Dorsolateral prefrontal cortex (tissue), 122 donors: ENCODE measurements at places on chromosomes 7 and 10.
A peak's percentile ranks its signal among the peaks of the same experiment; 100 is the strongest.

- no peak for DNase-seq
Observed at GRCh38 chr10:119826771-119827170, 45.9 kb downstream of the MCMBP start.

DNA sequence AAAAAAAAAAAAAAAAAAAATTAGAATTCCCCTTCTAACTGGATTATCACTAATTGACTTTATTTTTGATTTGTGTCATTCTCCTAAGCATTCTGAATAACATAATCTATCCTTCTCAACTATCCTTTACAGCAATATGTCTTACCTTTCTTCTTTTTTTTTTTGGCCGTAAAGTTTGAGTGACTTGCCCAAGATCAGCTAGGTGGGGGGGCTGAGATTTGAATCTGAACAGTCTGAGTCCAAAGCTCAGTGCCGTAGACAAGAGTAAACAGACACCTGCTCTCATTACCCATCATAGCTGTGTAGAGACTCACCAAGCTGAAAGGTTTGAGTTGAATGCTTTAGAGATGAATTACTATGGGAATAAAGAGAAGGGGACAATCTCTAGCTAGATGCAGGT is 192.1 kb downstream of the SORCS1 start:
- DNase-seq, result no peak

- DNase-seq, result no peak
Observed at GRCh38 chr7:129862682-129863081, 90.1 kb downstream of the UBE2H start.

- no peak for DNase-seq
Observed at GRCh38 chr10:80462299-80462980, 8.3 kb downstream of the TSPAN14 start.

- DNase-seq, result no peak
Observed at GRCh38 chr10:98790817-98791216, 344.1 kb upstream of the HPS1 start.

DNA sequence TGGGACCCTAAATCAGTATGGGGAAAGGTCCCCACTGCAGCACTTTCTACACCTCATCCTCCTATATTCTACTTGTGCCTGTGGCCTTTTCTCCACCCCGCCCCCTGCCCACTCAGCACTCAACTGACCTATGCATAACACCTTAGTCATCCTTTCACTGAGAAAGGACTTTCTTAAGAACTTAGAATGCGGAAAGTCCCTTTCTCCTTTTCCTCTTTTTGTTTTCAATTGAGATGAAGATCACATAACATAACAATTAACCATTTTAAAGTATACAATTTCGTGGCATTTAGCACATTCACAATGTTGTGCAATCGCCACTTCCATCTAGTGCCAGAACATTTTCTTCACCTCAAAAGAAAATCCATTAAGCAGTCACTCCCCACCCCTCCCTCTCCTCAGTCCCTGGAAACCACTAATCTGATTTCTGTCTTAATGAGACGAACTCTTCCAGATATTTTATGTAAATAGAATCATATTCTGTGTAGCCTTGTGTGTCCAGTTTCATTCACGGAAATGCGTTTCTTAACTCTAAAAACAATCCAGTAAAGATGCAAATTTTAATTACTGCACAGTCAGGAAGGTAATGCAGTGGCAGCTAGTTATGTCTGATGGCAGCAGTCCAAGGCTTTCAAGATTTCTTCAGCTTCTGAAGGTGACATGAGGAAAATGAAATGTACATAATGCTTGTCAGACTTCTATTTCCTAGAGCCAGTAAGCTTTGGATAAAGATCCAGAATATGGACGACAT is 41.7 kb downstream of the FAS start:
- DNase-seq, result no peak

GRCh38 chr7:73992101-73992562 is 35.8 kb upstream of the ELN start:
- DNase-seq, result no peak

DNA sequence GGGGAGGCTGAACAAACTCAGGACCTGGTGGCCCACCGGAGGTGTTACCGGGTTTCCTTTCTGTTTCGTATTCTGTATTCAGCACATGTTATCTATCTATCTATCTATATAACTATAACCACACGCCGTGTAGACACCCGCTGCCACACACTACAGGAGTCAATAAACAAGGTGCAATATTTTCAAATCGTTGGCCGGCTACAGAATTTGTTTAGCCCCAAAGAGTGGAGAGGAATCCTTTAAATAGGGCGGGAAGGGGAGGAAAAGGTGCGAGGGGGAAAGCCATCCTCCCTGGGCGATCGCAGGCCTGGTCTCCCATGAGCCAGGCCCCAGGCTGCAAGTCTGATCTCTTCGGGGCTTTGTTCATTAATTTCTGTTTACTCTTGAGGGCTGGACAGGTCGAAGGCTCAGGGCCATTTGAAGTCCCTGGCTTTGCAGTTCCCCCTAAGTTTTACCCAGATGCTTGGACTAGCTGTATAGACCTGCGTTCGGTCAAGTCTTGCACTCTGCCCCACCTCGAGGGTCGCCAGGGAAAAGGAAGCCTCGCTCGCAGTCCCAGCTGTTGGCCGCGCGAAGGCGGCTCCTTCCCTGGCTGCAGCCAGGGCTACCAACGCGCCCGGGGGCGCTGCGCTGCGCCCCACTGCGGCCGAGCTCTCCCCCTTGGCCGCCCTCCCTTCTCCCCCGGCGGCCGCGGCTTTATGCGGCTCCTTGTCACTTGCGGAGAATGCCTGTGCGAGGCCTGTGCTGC is 3.8 kb downstream of the NKX2-3 start:
- no peak for DNase-seq

GRCh38 chr7:137462074-137462715 is 118.7 kb upstream of the PTN start:
- no peak for DNase-seq

DNA sequence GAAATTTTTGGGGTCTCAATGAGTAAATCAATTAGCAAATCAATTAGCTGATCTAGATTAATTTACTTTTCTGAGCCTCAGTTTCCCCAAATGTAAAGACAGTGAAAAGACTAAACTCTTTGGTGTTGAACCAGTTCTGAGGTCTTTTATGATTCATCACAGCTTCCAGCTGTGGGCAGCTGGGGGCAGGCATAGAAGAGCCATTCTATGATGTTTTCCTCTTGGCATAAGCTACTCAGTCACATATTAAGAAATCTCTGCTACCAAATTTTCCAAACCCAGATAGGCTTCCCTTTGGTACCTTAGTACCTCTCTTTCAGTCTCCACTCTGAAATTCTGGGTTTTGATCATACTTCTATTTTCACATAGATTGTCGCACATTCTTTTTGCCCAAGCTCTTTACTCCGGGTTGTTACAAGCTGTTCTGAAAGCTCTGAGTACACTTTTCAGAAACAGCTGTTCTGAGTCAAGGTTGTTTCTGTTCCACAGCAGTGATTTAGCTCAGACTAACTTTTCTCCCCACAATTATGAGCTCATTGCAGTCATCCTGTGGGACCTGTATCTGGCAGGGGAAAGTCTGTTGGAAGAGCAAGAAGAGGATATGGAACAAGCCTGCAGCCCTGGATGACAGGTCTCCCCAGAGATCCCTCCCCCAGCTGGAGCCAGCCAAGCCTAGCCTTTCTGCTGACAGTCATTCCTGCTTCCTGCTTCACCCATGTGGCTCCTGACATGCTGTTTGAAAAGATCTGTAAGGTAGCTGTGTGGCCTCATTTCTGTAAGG is 599.6 kb upstream of the GHITM start:
- DNase-seq, result peak; percentile 84

DNA sequence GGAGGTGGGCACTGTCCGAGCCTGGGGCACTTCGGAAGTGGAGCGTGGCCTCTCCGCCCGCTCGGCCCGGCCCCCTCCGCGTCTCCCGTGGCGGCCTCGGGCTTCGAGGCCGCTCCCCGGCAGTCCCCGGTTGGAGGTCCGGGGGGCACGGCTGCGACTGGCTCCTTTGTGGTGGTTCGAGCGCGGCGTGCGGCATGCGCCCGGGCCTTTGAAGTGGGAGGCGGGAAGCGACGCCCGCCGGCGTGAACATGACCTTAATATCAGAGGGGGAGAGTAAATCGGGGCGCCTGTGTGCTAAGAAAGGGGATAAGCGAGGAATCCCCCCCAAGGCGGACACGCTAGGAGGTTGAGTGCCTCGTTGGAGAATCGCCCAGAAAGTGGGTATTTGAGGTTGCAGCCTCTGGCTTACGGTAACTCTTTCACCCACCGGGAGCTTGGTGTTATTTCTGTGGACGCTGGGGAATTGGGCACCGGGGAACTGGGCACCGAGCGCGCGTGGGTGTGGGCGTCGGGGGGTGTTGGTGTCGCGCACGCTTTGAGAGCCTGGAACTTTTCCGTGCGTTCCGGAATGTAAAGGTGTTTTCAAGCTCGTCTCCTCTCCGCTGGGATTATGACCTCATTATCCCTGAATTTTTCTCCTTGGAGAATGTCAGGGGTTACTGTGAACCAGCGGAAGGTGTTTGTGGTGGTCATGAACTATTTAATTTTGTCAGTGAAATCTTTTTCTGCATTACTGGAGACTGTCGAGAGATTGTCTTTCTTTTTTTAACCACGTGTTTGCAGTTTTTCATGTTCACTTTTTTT is 660 bp downstream of the SUV39H2 start:
- peak; percentile 10 for DNase-seq

DNA sequence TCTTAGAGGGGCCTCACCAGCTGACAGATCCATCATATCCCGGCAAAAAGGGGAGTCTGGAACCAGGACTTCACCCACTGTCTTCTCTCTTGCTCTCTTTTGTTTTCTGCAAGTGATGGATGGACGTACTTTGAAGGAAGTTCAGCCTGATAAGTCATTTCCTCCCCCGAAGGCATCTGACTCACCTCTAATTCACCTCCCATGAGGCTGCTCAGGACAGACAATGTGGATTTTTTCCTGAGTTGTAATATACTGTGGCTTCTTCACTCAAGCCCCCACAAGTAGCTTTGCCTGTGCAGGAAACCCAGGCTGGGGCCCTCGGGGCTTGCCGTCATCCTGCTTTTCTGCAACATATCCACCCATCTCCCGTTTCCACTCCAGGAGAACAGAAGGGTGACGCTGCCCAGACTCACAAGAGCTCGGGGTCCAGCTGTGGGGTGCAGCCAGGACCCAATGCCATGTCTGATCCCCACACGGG is 70.4 kb downstream of the ASB13 start:
- no peak for DNase-seq

GRCh38 chr10:34717429-34717828 is 97.7 kb downstream of the PARD3 start:
- no peak for DNase-seq

DNA sequence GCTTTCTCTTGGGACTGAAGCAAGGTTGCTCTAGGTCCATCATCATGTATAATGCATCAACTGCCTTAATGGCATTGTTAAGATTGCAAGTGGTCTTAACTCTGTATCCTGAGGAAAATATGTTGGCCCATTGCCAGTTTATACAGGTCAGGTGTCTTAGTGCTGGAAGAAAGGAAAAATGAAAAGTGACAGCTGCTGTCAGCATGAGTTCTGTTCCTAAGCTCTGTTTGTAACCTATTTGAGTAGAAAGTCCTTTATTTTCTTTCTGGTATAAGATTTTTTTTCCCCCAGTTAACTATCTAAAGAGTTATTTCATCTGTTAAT is 127.2 kb downstream of the SRI start:
- DNase-seq, result no peak

DNA sequence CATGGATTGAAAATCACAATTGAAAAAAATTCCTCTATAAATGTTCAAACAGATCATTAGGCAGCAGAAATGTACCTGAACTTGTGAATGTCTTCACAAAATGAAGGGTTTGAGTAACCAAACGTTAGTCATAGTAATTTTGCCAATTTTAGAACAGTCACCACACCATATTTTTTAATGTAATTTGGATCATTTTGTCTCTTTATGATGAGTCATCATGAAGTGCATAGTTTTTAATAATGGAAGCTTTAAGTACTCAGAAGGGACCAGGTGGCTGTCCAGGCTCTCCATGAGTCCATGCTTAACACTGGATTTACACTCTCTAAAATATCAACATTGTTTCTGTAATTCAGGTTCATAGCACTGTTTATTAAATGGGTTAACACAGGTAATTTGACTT is 219.2 kb downstream of the ETV1 start:
- no peak for DNase-seq

DNA sequence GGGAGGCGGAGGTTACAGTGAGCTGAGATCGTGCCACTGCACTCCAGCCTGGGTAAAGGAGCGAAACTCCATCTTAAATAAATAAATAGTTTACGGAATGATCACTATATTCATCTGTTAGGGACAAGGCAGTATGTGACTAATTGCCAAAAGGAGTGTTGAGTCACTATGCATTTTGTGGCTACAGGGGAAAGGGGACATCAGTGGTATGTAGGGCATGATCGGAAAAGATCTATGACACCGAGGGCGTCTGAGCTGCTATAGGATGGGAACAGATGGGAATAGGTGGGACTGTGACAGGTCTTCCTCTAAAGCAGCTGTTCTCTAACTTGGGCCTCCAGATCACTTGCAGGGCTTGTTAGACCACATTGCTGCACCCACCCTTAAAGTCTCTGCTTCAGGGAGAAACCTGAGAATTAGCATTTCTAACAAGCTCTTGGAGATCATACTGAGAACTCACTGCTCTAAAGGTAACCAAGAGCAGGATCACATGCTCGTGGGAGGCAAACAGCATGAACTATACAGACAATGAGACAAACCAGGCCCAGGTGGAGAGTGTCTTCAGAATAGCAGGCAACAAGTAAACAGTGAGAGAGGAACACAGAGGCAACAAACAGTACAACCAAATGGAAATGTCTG is 65.1 kb upstream of the ITGA8 start:
- no peak for DNase-seq

GRCh38 chr10:63886281-63887022 is 365.3 kb downstream of the REEP3 start:
- DNase-seq, result no peak

DNA sequence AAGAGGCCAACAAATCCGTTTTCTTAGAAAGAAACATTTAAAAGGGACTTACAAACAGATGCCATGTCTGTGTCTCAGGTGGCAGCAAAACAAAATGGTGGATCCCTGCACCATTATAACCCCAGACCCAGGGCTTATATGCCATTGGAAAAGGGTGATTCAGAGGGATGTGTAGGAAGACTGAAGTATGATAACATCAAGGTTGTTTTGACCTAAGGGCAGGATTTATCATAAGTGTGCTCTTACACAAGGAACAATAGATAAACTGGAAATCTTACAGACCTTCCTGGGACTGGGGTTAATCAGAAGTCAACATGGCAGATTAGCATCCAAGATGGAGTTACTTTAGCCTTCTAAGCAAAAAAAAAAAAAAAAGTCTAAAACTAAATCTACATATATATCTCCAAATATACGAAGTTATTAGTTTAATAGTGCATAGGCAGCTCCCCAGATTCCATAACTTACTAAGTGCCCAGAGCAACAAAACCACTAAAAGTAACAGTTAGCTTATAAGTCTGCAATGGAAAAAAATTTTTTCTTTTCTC is 34.3 kb upstream of the WNT16 start:
- no peak for DNase-seq

- no peak for DNase-seq
Observed at GRCh38 chr7:70749831-70750230, 382.1 kb upstream of the GALNT17 start.

- peak; percentile 50 for DNase-seq
Observed at GRCh38 chr7:48875045-48875916, 49.1 kb upstream of the CDC14C start.

GRCh38 chr10:87503401-87503800 is 1.3 kb upstream of the MINPP1 start:
- no peak for DNase-seq

GRCh38 chr7:45081670-45081974 is 7.1 kb downstream of the NACAD start:
- DNase-seq, result no peak
